AG08396 (cell line): ENCODE measurements at places on chromosomes 7 and 10.

DNA sequence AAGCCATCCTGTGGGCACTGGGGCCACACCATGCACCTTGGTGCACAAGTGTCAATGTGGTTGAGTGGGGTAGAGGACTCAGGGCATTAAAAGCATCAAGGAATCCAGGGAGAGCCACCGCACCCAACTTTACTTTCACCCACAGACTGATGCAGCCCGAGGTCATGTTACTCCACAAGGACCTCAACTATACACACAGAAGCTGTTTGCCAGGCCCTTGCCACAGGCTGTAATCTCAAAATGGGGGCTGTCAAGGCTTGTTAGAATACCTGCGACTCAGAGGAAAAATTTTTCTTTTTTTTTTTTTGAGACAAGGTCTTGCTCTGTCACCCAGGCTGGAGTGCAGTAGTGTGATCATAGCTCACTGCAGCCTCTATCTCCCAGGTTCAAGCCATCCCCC is 26.5 kb upstream of the KCTD7 start:
- DNase-seq: no peak

- DNase-seq: no peak
These were observed 79.7 kb downstream of the BTAF1 start for GRCh38 chr10:92003258-92003657.

DNA sequence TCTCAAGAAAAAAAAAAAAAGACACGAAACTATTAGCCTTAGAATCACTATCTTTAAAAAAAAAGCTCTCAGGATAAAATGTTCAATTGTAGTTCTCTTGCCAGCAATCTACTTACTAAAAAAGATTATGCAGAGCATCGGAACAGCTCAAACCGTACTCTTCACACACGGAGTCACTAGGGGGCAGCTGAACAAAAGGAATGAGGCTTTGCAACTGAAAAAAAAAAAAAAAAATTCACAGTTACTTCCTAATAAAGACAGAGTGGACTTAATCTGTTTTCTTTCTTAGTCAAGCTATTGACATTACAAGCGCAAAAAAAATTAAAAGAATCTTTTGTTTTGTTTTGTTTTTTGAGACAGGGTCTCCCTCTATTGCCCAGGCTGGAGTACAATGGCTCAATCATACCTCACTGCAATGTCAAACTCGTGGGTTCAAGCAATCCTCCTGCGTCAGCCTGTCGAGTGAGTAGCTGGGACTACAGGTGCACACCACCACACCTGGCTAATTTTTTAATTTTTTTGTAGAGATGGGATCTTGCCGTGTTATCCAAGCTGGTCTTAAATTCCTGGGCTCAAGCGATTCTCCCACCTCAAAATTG is 11.5 kb downstream of the PMS2 start:
- peak; percentile 61 for DNase-seq

- no peak for DNase-seq
These were observed 1.8 kb downstream of the GPC2 start for GRCh38 chr7:100175296-100175935.

- no peak for DNase-seq
These were observed 25.1 kb downstream of the GLI3 start for GRCh38 chr7:42211938-42212337.

- no peak for DNase-seq
These were observed 23.6 kb downstream of the PANK1 start for GRCh38 chr10:89621438-89621837.

GRCh38 chr10:61744469-61744868 is 81.7 kb downstream of the CABCOCO1 start:
- DNase-seq: no peak

DNA sequence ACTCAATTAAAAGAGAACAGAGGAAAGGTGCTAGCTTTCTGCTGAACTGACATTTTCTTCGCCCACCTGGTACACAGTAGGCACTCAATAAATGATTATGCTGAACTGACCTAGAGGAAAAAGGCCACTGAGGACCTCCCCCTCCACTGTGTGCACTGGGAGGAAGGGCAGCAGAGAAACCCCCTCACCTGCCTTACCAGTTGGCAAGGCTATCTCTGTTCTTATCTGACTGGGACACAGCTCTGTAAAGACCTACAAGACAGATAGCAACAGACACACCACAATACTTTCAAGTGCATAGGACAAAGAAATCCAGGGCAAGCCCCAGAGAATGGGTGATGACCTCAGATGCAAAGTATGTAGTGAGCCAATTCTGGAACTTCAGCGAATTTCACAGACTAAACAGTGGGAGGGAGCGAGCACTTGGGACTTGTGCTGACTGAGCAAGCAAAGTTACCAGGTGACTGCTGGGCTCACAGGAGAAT is 30.4 kb downstream of the PDLIM1 start:
- DNase-seq: peak; percentile 78

DNA sequence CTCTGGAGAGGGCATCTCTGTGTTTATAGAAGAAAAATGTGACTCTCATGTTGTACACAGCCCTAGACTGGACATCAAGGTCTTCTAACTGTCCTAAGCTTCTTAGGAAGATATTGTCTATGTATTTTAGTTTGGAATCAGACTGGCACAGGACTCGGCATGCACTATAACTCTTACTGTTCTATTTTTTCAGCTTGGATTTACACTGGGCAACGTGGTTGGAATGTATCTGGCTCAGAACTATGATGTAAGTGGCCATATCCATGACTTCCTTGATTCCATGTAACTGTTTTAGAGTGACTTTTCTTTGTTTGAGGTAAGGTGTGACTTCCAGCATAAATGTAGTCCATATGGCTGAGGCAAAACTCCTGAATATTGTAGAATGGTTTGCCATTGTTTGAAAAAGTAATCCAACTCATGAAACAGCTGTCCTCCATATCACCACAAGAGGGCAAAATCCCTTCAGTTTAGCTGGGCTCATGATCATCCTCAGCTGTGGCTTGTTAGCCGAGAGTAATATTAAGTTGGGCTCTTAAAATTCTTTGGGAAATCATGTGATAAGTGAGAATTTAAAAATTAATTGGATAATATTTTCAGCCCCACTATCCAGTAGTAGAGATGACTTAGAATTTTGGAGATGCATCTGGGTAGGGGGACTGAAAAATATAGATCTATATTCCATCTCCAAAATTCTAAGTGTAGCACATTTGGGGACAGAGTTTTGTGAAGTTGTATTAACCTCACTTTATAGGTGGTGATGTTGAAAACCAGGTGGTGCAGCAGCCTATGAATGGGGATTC is 10.4 kb downstream of the STMP1 start:
- peak; percentile 51 for DNase-seq

DNA sequence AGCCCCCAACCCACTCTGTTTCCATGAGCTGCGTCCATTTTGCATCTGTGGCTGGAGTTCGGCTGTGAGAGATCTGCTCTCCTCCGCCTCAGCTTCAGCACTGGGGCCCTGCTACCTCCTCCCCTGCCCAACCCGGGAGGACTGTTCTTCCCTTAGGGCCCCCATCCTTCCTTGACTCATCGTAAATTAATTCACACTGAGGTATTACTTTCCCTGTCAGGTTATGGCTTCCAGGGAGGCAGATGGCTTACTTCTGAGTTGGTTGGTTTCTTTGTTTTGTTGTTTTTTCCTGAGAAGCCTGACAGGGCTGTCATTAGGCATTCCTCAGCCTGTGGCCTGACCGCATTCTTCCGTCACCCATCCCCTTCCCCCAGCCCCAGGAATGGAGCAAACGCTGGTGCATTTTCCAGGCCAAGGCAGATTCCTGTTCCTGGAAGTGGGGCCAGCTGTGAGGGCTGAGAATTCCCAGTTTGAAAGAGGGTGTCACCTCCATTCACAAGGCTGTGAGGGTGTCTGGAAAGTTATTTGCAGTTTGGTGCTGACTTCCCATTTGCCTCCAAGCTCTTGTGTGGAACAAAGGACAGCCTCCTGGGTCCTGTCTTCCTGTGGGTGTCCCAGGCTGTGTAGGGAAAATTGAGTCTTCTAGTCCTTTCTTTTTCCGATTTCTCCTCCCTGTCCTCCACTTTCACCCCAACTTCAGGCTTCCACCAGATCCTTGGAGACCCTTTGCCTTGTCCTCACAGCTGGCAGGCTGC is 11.7 kb downstream of the CPA5 start:
- peak; percentile 83 for DNase-seq

GRCh38 chr7:47516985-47517600 is 64.8 kb downstream of the TNS3 start:
- DNase-seq: no peak

DNA sequence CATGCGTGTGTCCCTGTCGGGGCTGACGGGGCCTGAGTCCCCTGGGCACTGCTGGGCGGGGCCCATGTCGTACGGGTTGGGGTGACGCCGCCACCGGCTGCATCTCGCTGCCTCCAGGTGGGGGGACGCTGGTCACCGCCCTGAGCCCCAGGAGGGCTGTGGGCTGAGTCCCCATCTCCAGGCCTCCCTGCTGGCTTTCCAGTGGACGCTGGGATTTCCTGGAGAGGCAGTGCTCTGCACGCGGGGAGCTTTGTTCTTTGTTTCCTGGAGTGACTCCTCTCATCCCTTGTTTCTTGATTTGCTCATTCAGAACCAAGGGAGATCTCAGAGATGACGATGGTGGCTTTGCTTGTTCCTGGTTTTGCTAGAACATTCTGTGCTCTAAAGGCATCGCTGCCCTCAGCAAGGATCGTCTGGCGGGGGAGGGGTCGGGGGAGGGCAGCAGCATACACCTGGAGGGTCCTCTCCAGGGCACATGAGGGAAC is 21.0 kb downstream of the PWWP2B start:
- no peak for DNase-seq

GRCh38 chr7:13036256-13036780 is 348.9 kb downstream of the ARL4A start:
- no peak for DNase-seq

GRCh38 chr10:31756729-31757110 is 171.9 kb downstream of the ARHGAP12 start:
- DNase-seq: no peak

- DNase-seq: peak; percentile 79
These were observed 10.4 kb downstream of the TNS3 start for GRCh38 chr7:47571331-47572093.

GRCh38 chr7:71611986-71612385 is 480.0 kb downstream of the GALNT17 start:
- no peak for DNase-seq

DNA sequence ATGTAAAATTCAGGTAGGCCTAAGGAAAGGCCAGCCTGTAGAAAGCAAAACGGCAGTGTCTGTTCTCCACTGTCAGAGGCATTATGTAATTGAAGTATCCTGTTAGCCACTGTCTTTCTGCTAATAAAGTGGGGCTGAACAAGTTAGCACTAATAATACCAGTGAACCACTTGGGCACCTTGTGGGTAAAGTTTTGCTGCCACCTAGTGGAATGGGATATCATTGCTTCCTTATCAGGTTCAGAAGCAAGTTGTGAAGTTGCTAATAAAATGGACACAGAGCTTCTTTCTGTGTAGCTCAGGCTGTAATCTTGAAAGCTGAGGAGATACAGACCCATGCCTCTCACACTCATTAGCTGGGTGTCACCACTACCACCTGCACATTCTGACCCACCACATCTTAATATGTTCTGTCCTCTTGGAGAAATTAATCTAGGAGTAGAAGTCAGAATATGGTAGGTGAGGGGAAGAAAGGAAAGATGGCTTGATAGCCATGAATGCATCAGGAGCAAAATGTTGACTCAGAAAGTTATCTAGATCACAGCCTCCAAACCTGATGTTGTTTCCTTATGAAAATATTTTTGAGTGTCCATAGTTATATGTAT is 175.1 kb downstream of the SEPTIN7 start:
- DNase-seq: peak; percentile 55

GRCh38 chr10:50554995-50555568 is 68.7 kb downstream of the SGMS1 start:
- DNase-seq: peak; percentile 19

DNA sequence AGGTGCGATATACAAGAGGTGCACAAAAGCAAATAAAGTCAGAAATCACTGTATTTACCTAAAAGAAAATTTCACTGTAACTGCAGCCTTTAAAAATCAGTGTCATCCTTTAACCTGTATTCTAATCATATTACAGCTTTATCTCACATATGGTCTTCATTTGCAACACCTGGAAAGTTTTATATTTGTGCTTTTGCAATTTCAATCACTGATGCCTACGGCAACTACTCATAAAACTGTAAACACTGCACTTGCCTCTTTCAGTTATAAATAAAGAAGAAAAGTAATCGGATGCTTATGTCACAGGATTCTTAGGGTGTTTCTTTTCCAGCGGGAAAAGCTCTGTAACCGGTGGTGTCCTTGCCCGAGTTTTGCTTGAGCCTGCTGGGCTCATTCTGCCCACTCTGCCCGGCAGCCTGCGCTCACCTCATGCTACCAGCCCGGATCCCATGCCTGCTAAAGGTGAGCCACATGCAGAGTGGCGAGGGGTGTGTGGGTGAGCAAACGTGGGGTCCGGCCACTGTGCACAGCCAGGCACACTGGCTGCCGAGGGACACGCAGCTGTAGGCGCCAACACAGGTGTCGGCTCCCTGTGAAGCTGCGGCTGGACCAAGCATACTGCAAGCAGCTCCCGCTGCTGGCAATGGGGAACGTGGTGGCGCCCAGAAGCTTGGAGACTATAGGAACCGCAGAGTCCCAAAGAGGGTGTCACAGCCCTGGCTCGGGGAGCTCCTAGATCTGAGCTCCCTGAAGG is 56.3 kb upstream of the ABCB5 start:
- no peak for DNase-seq

DNA sequence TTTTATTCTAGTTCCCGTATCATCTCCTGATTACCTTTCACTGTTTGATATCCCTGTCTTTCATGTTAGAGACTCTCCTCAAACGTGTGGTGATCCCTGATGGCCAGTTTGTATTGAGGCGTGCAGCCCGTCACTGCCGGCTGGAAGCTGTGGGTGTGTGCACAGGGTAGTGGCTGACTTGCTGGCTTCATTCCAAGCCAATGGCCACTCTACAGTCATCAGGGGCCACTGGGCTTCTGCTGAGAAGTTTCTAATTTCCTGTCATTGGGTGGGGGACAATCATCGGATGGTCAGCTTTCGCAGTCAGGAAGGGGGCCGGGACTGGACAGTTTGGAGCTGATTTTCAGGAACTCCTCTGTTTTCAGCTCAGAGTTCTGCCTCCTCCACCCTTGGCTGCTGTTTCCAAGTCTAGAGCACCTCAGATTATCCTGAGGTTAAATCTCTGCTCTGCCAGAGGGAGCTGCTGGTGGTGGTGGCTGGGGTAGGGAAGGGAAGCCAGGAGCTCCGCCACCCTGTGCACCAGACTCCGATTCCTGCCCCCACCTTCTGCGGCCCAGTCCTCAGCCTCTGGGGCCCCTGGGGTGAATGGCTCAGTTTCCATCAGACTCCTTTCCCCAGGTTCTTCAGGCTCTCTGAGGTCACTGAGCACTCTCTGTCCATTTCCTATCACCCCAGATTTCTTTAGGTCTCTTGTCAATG is 34.9 kb downstream of the BAIAP2L1 start:
- no peak for DNase-seq

- no peak for DNase-seq
These were observed 294.2 kb downstream of the PLXDC2 start for GRCh38 chr10:20110125-20111100.
